ENCODE measurements at places on chromosomes 5 and 9.

GRCh38 chr5:21654-22233 is 70.2 kb upstream of the PLEKHG4B start:
- DNase-seq = peak; percentile 43

- no peak for DNase-seq
Measured at GRCh38 chr5:154653418-154653763, 101.8 kb upstream of the LARP1 start.

DNA sequence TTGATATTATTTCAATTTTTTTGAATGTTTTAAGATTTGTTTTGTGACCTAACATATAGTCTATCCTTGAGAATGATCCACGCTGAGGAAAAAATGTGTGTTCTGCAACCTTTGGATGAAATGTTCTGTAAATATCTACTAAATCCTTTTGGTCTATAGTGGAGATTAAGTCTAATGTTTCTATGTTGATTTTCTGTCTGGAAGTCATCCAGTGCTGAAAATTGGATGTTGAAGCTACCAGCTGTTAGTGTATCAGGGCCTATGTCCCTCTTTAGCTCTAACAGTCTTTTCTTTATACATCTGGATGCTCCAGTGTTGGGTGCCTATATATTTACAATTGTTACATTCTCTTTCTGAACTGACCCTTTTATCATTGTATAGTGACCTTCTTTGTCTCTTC is 422.3 kb downstream of the TMEM232 start:
- no peak for DNase-seq

- DNase-seq = peak; percentile 82
Measured at GRCh38 chr9:35729700-35730485, 2.1 kb downstream of the TLN1 start.

DNA sequence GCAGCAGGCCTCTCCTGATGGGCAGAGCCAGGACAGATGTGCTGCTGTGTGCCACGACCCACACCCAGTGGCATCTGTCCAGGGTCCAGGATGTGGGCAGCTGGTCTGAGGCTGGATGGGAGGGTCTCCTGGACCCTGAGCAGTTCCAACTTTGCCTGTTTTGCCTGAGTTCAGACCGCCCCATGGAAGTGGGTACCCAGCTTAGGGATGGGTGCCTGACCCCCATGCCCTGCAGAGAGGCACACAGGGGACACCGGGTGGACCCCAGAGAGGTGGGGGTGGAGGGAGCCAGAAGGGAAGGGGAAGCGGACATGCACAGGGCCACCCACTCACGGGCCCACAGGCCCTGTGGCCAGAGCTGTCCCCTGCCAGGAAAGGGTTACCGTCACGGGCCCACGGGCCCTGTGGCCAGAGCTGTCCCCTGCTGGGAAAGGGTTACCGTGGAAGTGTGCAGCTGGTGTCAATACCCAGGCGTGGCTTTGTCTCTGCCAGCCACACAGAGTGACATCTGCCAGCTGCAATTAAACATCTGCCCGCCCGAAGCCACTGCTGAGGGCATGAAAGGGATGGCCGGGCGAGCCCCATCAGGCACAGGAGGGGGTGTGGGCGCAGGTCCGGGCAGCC is 50.0 kb downstream of the NACC2 start:
- DNase-seq = no peak

- DNase-seq = no peak
Measured at GRCh38 chr9:134271338-134272301, 54.6 kb upstream of the RXRA start.

GRCh38 chr5:160442824-160443431 is 21.3 kb downstream of the PTTG1 start:
- no peak for DNase-seq

DNA sequence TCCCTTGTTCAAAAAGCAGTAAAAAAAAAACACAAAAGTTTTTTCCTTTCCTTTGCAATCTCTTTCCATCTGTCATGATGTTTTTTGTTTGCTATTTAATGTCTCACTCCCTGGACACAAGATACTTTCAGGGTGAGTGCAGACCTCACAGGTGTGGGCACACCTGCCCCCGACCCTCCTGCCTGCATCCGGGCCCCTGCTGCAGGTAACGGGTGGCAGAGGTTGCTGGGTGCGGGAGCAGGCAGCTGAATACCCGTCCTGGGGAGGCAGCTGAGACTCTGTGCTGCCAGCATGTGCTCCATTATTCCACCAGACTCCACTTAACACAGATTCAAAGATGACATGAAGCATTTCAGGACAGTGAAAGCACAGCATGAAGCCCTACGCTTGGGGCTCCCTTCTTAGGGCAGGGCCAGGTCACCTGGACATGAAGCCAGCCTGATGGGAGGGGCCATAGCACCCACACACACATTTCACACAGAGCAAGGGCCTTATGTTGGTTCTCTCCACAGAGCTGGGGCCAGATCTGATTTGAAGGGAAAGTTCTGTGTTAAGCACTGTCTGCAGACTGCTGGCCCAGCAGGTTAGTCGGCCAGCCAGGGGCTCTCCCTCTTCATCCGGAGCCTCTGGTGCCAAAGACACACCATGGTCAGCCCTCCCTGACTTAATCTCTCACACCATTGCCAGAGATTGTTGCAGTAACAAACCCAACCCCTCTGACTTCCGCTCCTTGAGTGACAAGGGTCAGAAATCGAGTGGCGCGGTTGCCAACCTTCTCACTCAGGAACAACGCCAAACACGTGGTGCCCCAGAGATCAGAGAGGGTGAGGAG is 13.0 kb downstream of the NEK6 start:
- DNase-seq = no peak

- DNase-seq = no peak
Measured at GRCh38 chr5:145484158-145484557, 351.0 kb downstream of the PRELID2 start.

DNA sequence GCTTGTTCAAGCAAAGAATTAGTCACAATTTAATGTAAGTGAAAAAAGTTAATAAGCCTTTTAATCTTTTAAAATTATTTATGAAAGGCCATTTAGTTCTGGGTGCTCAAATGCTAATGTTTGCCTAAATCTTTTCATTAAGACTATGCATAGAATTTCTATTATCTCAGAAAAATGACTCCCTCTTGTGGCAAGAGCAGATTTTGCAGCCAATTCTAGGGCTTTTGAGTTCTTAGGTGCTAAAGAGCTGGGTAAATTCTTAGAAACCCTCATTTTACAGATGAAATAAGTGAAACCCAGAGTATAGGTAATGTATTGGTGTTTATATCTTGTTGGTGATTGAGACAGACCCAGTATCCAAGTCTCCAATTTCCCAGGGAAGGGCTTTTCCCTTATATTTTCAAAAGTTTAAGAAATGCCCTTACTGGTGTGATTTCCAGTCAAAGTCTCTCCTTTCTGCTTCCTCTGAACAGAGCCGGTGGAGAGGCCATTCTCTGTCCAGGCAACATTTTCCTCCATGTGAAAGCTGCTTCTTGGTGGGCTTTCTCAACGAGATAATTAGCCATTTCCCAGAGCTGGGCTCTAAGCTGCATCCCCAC is 24.1 kb upstream of the PCSK5 start:
- peak; percentile 39 for DNase-seq

GRCh38 chr9:90964101-90965020 is 162.7 kb downstream of the SYK start:
- DNase-seq = peak; percentile 10

GRCh38 chr5:123785162-123786071 is 273.4 kb downstream of the CSNK1G3 start:
- DNase-seq = no peak

- DNase-seq = no peak
Measured at GRCh38 chr5:34632807-34633422, 23.2 kb upstream of the RAI14 start.
